AG08395 (cell line): ENCODE measurements at places on chromosomes 7 and 10.

DNA sequence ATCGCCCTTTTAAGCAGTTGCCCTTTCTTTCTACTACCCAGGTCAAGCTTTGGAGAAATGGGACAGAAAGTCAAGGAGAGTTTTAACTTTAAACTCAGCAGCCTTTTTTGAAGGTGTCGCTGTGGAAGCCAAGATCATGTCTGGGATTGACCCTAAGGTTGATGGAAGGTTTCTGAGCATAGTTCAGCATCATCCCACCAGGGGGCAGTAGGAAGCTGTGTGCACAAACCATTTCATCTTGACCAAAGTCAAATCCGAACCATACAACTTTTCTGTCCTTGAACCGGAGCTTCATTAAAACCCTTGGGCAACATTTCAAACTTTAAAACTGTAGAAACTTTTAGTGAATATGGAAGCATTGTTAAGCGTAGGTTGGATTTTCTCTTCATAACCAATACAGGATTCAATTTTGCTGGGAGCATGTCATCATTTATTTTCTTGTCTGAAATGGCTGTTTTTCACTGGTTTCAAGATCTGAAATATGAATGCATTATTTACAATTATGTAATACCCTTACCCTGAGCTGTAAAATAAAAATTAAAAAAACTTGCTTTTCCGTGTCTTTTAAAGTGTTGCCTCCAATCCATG, 214.4 kb upstream of the KIAA1217 start:
- peak; percentile 68 for DNase-seq

DNA sequence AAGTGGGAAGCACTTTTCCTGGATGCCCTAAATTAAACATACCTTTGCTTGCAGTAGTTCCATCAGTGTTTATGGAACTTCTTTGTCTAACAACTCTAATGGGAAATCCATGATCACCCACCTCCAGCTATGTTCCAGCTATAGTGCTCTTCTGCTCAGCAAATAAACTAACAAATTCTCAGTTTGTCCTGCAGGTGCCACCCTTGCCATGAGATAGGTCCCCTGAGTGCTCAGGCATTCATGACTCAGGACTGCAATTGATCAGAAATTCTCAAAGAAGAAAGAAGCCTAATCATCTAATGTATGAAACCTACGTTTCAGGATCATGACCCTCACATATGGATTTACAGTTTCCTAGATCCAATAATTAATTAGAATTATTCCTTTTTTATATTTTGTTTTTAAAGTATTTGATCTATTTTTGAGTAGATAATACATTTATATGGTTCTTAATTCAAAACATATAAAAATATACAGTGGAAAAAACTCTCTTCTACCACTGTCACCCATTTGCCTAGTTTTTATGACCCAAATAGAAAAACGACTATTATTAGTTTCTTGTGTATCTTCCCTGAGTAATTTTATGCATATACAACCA, 48.7 kb upstream of the DYNC1I1 start:
- peak; percentile 64 for DNase-seq

DNA sequence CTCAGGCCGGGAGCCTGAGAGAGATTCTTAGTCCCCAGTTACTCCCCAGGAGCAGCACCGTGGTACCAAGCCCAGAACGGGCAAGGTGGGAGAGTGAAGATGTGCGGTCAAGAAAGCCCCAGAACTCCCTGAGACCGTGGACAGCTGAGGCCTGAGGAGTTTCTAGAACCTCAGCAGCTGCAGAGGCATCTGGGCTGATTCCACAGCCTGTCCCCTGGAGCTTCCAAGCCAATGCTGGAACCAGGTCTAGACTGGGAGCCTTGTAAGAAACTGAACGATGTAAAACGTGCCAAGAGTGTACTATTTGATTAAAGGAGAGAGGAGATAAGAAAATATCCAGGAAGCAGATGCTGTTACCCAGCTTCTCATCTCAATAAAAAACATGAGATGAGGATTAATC, 366.3 kb downstream of the TNS3 start:
- no peak for DNase-seq

GRCh38 chr7:153930696-153931095, 121.5 kb upstream of the DPP6 start:
- DNase-seq, result no peak

DNA sequence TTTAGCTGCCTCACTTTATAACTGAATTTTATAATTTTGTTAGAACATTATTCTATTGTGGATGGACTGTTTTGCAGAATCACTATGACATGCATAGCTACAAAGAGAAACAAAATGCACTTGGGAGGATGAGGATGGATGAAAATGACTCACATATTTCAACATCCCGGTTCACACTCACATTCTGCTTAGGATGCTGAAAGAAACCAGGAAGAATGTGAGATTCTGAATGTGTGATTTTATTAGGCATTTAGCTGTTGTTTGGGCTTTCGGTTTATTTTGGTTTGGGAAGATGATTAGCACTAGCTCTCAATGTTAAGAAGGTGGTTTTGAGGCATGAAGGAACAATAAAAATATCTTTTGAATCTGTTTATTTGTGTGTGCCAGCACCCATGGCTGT, 235.5 kb downstream of the SEMA3E start:
- peak; percentile 30 for DNase-seq

DNA sequence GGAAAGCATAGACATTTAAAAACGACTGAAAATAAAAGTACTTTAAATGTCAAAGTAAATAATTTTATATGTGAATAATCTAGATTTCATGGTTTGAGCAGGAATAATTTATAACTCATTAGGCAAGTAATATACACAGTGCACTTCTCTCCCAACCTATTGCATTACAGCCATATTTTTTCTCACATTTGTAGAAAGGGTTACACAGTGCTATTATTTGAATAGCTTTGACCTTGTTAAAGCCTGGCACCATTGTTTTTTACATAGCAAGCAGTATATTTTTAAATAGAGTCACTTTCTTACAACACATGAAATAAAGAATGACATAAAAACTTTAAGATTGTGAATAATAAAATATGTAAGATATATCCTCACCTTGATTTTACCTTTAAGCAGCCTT, 969 bp downstream of the PPP1R3A start:
- no peak for DNase-seq

GRCh38 chr10:132813560-132814468, 27.9 kb upstream of the NKX6-2 start:
- no peak for DNase-seq

DNA sequence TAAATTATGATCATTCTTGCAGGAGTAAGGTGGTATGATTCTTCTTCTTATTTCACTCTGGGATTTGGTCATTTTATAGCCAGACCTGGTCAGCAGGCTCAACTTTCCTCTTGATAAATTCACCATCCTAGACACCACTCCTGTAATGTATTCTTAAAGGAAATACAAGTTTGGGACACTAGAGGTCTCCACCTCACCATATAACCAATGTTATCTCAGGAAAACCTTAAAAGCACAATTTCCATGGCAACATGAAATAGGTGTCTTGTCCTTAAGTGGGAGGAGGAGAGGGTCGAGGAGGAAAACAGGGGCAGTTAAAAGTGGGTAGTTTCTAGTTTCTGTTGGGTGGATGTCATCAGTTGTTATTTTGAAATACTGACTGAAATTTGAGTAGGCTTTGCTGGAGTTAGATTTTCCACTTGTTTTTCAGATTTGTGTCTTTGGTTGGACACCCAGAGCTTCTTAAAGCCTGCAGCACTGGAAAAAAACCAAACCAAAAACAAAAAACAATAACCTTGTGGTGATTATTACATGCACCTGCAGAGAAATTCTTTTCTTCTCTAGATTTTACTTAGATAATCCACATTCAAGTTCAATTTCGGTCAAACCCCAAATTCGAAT, 163.1 kb downstream of the PRKCQ start:
- peak; percentile 58 for DNase-seq

GRCh38 chr10:71029411-71029892, 141.1 kb upstream of the PCBD1 start:
- DNase-seq, result no peak

DNA sequence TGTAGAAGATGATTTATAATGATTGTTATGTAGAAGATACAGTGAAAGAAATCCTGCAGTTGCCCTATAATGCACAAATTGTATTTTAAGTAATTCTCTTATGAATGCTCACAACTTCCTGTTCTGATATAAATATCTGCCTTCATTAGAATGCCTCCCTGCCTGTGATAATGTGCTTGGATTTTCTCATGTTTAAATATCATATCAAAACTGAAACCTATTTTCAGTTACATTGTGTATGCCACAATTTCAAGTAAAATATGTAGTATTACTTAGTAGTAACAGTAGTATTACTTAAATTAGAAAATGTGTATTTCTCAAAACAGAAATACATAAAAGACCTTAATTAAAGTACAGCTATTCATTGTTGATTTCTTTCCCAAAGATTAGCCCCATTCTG, 41.1 kb upstream of the TFEC start:
- no peak for DNase-seq
